HuH-7.5 (cell line): ENCODE measurements at places on chromosomes 11 and 22.

DNA sequence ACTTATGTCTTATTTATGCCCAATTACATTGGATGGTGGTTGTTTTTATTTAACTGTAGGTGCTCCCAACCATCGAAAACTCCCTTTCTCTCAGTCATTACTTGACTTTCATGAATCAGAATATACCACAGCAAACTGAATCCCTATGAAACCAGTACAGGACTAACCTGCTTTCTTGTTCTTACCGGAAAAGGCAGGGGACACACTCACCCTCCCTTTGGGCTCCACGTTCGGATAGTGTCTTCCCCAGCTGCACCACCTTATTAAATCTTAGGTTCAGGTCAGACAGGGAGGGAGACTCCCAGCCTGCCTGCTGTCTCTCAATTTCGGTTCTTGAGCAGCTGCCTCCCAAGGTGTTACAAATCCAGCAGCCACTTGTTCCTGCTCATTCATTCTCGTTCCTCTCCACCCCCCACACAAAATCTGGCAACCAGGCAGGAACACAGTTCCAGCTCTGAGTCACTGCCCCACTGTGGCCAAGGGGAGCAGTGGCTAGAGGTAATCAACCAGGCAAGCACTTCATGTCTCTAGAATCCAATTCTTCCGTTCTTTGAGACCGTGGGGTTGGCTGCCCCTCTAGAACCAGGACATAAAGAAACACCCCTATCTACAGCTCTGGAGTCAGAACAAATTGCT, 133.0 kb downstream of the PLEKHA7 start:
- no peak for DNase-seq

DNA sequence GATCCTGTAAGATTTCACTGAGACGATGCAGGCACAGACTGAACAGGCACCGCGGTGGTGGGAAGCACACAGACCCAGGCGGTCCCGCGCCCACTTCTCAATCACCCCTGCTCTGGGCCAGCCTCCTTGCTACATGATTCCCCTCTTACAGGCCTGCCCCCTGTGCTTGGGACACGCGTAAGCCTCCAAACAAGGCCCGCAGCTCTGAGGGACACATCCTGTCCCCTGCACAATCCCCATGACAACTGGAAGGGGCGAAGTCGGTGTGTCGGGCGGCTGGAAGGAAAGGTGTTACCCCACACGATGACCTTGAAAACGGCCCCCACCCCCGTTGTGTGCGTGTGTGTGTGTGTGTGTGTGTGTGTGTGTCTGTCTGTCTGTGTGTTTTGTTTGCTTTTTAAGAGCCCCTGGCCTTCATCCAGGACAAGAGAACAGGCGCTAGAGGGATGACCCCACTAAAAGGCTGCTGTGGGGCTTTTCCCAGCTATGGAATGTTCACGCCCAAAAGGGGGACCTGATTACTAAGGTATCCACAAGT, 13.1 kb downstream of the CELSR1 start:
- DNase-seq = peak; percentile 53

GRCh38 chr11:11752679-11753078, 89.1 kb upstream of the USP47 start:
- DNase-seq = no peak

GRCh38 chr22:20567993-20568417, 60.6 kb downstream of the MED15 start:
- DNase-seq = no peak

GRCh38 chr11:43819926-43820325, 60.7 kb upstream of the ALKBH3 start:
- DNase-seq = no peak

- no peak for DNase-seq
Observed at GRCh38 chr11:95571718-95572260, 217.8 kb downstream of the FAM76B start.

DNA sequence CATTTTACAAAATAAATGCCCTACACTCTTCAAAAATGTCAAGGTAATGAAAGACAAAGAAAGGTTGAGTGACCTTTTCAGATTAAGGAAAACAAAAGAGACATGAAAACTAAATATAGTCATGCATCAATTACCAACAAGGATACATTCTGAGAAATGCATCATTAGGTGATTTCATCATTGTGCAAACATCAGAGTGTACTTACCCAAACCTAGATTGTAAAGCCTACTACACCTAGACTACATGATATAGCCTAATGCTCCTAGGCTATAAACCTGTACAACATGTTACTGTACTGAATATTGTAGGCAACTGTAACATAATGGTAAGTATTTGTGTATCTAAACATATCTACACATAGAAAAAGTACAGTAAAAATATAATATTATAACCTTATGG, 26.7 kb downstream of the INTS4 start:
- DNase-seq = no peak

- no peak for DNase-seq
Observed at GRCh38 chr11:17596711-17597110, 49.7 kb downstream of the OTOG start.

DNA sequence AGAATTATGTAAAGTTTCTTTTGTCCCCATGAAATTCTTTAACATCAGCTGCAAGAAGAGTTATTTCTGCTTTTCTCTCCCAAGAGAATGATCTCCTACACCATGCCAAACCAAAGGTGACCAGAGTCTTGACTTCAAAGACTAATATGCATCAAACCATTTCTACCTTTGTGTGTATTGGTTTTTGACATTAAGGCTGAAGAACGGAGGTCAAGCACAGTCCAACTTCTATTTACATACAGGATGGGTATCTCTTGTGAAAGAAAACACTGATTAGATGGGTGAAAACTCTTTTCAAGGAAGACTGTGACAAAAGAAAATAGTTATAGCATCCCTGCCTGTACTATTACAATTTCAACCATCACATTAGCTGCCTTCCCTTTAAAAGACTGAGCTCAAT, 256.3 kb downstream of the CADM1 start:
- no peak for DNase-seq

DNA sequence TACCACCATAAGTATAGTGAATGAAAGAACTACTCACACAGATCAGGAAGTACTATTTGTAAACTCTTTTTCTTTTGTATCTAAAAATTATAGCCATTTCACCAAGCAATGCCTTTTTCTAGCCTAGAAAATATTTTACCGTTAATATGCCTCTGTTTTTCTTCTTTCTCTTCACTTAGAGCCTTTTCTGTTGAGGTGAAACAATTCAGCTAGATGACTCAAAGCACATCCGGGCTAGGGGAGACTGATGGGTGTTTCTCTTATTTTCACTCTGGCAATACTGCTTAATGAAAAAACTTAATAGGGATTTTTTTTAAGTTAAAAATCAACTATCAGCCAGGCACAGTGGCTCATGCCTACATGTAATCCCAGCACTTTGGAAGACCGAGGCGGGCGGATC, 93.3 kb downstream of the SGSM3 start:
- no peak for DNase-seq

GRCh38 chr11:12092714-12093113, 17.7 kb upstream of the MICAL2 start:
- DNase-seq = no peak

GRCh38 chr11:16763746-16764145, 25.3 kb downstream of the C11orf58 start:
- no peak for DNase-seq

DNA sequence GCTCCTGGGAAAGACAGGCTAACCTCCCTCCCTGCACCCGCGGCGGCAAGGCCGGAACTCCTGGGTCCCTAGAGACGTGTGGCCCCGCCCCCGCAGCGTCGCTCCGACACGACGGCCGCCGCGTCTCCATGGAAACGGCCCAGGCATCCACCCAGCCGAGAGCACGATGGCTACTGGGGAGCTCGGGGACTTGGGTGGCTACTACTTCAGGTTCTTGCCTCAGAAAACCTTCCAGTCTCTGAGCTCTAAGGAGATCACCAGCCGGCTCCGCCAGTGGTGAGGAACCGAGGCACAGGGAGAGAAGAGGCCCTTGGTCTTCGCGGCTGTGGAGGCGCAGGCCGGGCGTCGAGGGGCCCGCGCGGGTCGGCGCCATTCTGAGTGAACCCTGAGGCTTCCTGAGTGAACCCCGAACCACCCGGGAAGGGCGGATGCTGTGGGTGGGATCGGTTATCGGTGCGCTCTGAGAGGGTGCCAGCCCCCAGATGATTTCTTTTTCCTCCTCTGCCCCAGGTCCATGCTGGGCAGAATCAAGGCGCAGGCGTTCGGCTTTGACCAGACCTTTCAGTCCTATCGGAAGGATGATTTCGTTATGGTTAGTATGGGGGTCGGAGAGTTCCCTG, at the start of gene CFAP300:
TSS of gene CFAP300 (plus strand) at position 133 of the 620 bp plus-strand sequence. CDS start at position 167, 34 bp downstream.
- DNase-seq = peak; percentile 59

GRCh38 chr22:43481568-43482317, 69.9 kb downstream of the MPPED1 start:
- peak; percentile 31 for DNase-seq

- no peak for DNase-seq
Observed at GRCh38 chr11:74538680-74539079, 45.2 kb upstream of the LIPT2 start.

GRCh38 chr11:113401718-113402117, 14.1 kb downstream of the ANKK1 start:
- no peak for DNase-seq

DNA sequence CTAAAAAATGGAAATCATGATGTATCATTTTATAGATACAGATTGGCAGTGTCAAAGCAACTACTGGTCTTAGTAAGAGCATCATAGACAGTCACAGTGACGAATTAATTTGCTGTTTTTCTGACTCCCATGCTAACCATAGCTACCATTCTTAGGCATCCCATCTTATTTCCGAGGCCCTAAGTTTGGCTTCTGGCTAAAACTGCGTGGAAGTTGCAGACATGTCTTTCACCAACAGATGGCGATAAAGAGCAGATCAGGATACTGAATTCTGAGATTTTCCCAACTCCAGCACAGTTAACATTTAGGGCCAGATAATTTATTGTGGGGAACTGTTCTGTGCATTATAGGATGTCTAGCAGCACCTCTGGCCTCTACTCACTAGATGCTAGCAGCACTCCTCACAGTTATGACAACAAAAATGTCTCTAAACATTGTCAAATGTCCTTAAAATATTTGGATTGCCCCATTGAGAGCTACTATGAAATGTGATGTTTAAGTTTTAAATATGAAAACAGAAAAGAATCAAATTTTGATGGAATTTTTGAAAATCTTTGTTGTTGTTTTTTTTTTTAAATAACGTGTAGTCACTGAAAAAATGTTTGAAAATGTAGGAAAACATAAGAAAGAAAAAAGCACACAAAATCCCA, 16.3 kb downstream of the OR2AG2 start:
- peak; percentile 12 for DNase-seq

DNA sequence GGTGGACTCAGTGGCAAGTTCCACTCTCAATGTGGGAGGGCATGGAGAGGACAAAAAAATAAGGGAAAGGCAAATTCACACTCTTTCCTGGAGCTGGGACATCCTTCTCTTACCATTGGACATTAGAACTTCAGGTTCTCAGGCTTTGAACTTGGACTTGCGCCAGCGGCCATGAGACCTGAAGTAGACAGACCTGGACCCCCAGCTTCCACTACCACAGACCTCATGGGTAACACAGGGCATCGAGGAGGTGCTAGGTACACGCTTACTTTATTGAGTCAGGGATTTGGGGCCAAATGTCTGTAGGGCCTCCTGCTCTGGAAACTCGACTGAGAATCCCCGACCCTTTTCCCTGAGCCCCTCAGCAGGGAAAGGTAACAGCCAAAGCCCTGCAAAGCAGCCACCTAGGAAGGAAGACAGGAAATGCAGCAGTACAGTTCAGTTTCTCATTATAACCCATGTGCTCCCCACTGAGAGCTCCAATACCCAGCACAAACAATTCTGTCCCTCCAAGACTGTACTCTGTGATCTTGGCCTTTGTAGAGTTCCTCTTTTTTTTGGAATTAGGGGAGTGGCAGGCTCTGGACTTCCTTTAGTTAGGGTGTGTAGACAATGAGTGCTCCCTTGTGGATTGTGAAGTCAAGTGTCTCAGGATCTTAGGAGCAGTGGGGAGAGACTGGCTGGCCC, 5.7 kb downstream of the CHRNA10 start:
- no peak for DNase-seq

DNA sequence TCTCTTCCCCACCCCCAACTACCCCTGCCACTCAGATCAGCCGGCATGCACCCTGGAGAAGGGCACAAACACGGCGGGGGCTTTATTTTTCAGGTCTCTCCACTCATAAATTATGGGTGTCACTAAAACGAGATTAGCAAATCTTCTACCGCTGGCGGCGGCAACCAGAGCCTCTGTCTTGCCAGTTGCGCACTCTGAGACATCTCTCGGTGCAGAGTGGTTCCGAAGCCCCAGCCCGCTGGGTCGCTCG, 125.3 kb upstream of the C11orf58 start:
- DNase-seq = no peak

- DNase-seq = no peak
Observed at GRCh38 chr11:63548178-63548577, 11.6 kb downstream of the PLAAT4 start.

- DNase-seq = peak; percentile 91
Observed at GRCh38 chr11:130002352-130002845, at the start of gene PRDM10. PRDM10 (minus strand) TSS chr11:130002835; CDS start chr11:129960964, 41,871 bp downstream.

DNA sequence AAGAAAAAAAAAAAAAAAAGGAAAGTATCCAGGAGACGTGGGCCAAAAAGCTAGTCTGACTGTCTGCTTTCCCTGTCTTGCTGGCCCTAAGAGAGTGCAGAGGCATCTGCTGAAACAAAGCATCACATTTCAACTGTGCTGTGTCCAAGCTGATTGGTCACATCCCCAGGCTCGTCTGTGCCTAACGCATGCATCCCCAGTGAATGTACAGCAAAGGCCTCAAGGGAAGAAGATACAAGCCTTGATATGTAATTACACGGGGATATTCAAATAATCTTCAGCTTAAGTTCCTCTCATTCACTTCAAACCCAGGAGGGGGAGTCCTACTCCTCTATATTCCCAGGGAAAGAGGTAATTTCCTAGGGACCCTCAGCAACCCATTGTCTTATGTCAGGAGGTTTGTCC, 5.4 kb upstream of the SORL1 start:
- DNase-seq = no peak

DNA sequence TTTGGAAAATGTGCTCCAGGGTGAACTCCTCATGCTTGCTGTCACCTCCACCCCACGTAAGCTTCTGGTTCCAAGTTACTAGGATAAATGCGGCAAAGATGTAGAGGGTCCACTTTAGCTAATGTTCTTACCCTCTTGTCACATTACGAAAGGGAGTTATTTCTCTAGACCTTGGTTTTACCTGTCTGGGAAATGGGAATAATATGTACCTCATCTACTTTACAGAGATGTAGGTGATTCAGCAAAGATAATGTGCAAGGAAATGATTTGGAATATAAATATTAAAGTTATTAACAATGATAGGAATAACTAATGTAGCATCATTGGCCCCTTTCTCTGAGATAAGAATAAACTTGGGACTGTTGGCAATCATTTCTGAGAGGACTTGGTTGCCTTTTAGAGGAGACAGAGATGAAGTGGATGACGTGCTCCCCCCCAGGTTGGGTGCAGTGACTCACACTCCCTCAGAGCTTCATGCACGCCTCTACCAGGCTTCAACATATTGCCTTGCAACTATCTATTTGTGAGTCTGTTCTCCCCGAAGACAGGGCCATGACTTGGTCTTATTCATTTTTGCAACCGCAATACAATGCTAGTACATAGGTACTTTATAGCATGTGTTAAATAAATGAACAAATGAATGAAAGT, 97.1 kb downstream of the ME3 start:
- no peak for DNase-seq

- DNase-seq = peak; percentile 88
Observed at GRCh38 chr22:28813772-28814518, 13.6 kb upstream of the XBP1 start.

- DNase-seq = no peak
Observed at GRCh38 chr11:79758325-79758724, 317.5 kb upstream of the TENM4 start.
